CD4-positive, alpha-beta T cell treated with Interleukin-6 at 100 ng/mL for 8 hours (primary cell): ENCODE measurements at places on chromosomes 12 and 14.

GRCh38 chr12:20375560-20375959 is 7.2 kb downstream of the PDE3A start:
- no peak for DNase-seq

- DNase-seq: no peak
Measured at GRCh38 chr14:77708749-77709148, 846 bp downstream of the SLIRP start.

DNA sequence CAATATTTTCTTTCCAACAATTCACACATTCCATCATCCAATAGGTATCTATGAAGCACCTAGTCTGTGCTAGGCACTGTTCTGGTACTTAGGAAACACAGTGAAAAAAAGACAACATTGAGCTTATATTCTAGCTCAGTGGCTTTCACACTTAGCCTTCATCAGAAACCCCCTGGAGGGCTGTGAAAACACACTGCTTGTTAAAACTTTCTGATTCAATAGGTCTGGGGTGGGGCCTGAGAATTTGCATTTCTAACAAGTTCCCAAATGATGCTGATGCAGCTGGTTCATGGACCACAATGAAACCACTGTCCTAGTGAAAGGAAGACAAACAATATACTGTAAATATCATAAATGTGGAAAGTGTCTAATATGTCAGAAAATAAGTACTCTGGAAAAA is 5.9 kb downstream of the VTI1B start:
- no peak for DNase-seq

DNA sequence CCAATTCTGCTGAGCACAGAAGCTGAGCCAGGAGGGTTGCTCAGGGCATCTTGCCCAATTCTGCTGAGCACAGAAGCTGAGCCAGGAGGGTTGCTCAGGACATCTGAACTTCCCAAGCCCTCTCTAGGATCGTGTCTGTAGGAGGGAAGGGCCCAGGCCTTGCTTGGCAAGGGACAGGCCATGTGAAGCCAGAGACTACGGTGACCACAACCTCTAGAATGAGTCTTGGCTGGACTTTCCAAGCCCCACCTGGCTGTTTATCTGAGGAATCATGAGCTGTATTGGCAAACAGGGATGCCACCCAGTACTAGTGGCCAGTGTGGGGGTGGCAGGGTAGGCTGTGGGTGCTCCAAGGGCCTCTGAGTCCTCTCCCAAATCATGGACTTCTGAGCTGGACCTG is 7.7 kb upstream of the SERPINA6 start:
- DNase-seq: no peak

- no peak for DNase-seq
Measured at GRCh38 chr12:111171345-111171744, 197.6 kb downstream of the PHETA1 start.

DNA sequence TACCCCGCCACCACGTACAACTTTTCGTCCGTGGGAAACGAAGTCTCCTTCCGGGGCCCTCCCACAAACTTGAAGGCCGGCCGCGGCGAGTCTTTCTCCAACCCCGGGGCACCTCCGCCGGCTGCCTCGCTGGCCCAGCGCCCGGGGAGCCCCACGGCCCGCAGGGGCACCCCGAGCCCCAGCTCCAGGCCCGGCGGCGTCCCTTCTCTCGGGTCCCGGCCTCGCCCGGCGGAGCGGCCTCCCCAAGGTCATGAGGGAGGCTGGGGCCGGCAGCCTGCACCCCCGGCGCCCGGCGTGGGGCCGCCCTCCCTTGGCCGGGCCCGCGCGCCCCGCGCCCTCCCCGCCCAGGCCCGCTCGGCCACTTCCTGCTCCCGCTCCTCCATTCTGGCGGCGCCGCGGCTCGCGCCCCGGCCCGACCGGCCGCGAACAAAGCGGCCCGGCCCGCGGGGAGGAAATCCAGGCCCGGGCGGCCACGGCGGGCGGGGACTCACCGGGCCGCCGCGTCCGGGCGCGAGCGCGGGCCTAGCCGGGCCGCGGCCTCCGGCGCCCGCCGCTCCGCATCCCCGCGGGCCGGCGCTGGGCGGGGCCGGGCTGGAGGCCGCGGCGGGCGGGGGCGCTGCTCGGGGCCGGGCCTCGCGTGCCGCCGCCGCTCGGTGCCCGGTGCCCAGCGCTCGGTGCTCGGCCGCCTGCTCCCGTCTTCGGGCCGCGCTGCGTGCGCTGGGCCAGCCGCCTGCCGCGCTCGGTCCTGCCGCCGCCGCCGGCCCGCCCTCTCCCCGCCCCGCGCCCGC is at the start of gene AKT1:
AKT1 (minus strand) TSS at position 756 of the 788 bp plus-strand sequence. CDS start 3,105 bp downstream, outside the sequence.
- DNase-seq: no peak

GRCh38 chr12:92539976-92540781 is 162.6 kb upstream of the PLEKHG7 start:
- DNase-seq: peak; percentile 24

GRCh38 chr12:51389302-51389999 is 1.8 kb downstream of the GALNT6 start:
- no peak for DNase-seq

DNA sequence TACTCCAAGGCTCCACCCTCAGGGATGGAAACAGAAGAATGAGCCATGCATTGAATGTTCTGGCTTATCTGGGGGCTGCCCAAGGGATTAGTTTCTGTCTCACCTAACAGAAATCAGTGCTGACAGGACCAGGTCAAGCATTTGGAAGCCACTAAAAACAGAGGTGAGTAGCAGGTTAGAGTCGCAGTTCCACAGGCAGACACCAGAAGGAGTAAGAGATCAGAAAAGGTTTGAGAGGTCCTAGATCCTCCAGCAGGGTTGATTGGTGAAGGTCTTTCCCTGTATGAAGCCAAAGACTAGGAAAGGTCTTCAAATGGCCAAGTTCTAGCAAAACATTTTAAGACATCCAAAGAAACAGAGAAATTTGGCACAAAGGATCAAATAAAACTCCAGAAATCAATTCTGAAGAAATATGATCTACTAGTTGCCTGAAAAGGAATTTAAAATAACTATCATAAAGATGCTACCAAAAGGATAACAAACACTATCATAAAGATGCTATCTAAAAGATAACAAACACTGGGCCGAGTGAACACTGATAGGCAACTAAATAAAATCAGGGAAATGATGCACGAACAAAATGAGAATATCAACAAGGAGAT is 19.5 kb upstream of the TTC9 start:
- peak; percentile 55 for DNase-seq

DNA sequence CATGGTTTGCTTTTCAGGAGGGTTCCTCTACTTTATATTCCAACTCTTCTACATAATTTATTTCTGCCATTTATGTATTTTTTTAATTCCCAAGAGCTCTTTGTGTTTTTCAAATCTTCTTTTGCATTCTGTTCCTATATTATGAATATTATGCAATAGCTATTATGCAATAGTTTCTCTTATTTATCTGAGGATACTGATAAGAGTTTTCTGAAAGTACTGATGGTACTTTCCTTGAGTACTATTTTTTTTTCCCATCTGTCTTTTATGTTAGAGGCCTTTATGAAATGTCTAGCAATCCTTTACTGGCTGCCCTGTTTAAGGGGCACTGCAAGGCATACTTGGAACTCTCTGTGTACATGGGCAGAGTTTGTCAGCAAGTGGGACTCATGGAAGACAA is 93.4 kb downstream of the SLC41A2 start:
- DNase-seq: no peak

GRCh38 chr14:94691660-94692034 is 78.3 kb downstream of the GSC start:
- DNase-seq: no peak

GRCh38 chr14:54881761-54882401 is 20.7 kb downstream of the GCH1 start:
- DNase-seq: peak; percentile 24

GRCh38 chr12:121996945-121997612 is 24.6 kb upstream of the BCL7A start:
- no peak for DNase-seq

- no peak for DNase-seq
Measured at GRCh38 chr12:116433249-116433648, 125.9 kb upstream of the MAP1LC3B2 start.

DNA sequence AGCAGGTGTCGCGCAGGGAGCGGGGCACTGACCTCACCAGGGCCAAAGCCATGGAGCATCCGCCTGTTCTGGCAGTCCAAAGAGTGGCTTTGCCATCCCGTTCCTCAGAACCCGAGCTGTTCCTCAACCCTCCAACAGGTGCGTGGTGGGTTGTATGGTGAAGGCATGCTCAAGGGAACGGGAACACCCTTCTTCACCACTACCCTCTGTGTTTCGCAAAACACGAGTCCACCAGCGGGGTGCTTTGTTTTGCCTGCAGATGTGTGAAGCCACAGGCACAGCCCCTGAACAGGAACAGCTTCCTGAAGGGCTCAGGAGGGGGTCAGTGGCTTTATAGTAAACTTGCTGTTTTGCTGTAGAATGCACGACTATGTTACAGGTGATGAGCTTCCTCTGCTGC is 52.7 kb downstream of the SMOC1 start:
- DNase-seq: no peak

DNA sequence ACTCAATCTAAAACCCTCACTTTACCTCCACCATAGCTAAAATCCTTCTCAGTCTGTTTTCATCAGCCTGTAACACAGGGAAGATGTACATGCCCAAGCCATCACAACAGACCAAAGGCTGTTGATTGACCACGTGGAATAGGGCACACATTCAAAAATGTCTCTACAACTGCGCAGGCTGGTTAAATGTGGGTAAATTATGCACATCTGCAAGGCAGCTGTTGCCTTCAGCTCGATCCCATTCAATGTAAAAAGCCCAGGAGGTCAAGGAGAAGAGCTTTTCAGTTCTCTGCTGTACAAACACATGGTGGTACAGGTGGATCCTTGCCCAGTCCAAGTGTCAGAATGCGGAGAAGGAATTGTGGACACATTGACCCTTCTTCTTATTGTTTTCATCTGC is 354.0 kb downstream of the FLRT2 start:
- no peak for DNase-seq

DNA sequence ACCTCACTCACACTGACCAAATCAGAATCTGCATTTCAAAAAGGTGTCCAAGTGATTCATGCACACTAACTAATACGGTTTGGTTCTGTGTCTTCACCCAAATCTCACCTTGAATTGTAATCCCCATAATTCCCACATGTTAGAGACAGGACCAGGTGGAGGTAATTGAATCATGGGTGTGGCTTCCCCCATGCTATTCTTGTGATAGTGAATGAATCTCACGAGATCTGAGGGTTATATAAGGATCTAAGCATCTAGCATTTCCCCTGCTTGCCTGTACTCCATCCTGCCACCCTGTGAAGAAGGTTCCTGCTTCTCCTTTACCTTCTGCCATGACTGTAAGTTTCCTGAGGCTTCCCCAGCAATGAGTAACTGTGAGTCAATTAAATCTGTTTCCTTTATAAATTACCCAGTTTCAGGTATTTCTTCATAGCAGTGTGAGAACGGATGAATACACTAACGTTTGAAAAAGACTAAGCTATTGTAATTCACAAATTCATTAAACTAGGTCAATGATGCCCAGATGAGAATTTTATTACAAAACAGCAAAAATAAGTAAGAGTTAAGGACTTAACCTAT is 759.1 kb downstream of the GALC start:
- no peak for DNase-seq

GRCh38 chr14:67586369-67586768 is 13.7 kb downstream of the PIGH start:
- no peak for DNase-seq

DNA sequence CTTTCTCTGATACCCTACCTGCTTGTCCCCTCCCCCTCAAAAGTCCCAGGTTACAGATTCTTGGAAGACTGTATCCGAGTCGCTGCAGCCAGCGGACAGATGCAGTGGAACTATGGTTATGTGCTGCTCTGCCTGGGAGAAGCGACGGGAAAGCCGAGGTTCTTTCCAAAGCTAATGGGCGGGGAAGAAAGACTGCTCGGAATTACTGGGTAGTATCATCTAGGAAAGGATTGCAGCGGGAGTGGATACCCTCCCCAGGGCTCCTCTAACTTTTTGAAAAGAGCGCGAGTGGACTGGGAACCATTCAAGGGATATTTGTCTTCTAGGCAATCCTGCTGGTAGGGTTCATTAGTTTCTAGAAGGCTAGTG is 1.4 kb downstream of the PTHLH start:
- no peak for DNase-seq

GRCh38 chr12:79168687-79169086 is 304.1 kb downstream of the SYT1 start:
- DNase-seq: no peak

GRCh38 chr12:82554529-82554928 is 132.2 kb upstream of the TMTC2 start:
- DNase-seq: no peak

DNA sequence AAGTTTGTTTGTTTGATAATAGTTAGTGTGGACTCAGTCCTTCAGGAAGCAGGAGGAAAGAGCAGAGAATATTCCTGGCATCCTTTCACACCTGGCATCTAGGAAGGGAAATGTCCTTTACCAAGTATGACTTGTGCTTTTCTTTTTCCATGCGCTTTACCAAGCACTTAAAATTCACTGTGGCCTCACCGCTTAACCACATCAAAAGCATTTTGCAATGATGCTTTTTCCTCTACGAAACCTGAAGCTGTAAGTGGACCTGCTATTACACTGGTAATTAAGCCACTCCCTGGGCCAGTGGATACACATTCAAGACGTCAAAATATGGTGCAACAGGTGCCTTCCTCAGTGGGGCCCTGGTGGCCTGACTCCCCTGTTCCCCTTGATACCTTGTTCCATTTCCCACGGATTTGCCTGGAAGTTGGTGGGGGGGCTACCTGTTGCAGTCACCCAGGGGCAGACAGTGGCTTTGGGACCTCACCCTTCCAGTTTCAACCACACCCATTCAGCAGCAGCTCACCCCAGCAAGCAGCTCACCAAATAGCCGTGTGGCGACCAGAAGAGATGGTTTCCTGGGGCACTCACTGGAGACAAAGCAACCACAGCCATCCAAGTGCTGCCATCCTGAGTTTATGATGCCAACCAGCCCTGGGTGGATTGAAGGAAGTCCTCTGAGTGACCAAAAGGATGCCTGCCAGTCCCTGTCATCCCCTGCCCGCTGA is 14.2 kb upstream of the FZD10 start:
- no peak for DNase-seq

GRCh38 chr12:58296863-58297262 is 355.5 kb downstream of the ATP23 start:
- DNase-seq: no peak

DNA sequence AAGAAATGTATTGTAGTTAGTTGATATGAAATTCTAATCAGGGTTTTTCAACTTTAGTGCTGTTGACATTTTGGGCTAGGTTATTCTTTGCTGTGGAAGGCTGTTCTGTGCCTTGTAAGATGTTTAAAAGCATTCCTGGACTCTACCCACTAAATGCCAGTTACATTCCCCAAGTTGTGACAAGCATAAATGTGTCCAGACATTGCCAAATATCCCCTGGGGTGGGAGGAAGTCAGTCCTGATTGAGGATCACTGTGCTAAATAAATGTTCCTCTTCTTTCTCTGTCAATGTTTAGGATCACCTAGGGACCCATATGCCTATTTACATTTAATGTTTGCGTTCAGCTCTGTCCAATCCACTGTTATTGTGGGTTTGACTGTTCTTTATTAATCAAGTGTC is 268.3 kb downstream of the TMTC2 start:
- DNase-seq: no peak

DNA sequence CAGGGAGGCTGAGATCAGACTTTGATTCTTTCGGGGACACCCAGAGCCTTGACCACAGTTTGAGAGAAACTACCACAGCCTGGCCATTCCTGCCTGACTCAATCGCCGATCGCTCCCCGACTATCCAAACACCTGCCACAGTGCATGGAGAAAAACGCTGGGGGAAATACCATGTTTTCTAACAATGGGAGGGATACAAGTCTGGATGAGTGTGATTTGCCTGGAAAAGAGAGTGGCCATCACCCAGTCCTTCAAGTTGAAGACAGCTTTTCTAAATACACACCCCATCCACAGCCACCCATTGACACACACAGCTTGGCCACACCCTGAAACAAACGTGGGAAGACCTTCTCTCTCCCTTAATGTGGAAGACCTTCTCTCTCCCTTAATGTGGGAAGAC is 6.7 kb upstream of the VASH1 start:
- no peak for DNase-seq
